Stimulated activated CD4-positive, alpha-beta T cell treated with anti-CD3 and anti-CD28 coated beads, Interleukin-1b, Interleukin-23, amount 100 ng/mL, for 48 hours (primary cell): ENCODE measurements at places on chromosomes 5 and 9.
A peak's percentile ranks its signal among the peaks of the same experiment; 100 is the strongest.

DNA sequence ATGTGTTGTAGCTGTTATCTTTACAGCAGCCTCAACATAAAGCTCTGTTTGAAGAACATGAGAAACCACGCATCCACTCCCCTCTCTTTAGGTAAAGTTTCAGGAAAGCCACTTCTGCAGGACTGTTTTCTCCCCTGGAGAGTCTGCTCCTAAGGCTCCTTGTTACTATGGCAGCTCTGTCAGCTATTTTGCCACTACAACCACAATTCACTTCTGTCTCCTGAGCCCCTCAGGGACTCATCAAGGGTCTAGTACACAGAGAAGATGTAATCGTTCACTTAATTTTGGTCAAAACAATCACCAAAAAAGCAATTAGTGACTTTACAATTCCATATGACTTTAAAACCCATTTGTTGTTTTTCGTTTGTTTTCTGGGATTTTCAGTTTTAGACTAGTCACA, 157.7 kb downstream of the FBN2 start:
- no peak for DNase-seq

GRCh38 chr5:165351342-165351741, 1845.9 kb downstream of the MAT2B start:
- DNase-seq, result no peak

- no peak for DNase-seq
Measured at GRCh38 chr9:106962615-106963363, 99.8 kb downstream of the ZNF462 start.

DNA sequence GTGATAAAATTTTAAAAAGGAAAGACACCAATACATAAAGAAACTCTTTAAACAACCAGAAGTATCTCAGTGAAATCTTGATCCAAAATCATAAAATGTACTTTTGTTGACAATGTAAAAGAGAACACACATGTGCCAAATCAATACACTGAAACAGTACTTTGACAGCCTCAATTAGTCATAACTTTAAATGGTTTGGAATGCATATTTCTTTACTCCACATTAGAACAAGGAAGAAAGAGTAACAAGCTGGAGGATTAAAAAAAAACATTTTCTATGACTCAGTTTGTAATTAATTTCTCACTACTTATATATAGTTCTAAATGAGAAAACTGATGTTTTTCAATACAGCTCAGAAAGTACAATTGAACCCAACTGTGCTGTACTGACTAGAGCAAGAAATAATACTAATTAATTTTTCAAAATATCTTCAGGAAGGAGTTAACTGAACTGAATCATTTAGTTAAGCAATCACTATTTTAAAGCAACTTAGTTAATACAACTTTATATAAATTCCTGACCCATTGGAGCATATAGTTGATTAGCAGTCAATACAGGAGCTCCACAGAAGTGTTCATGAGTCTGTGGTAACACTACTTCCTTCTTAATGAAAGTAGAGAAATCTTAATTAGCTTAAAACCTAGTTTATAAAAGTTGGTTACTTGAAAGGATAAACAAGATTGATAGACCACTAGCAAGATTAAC, 101.0 kb downstream of the NR3C1 start:
- DNase-seq, result no peak

DNA sequence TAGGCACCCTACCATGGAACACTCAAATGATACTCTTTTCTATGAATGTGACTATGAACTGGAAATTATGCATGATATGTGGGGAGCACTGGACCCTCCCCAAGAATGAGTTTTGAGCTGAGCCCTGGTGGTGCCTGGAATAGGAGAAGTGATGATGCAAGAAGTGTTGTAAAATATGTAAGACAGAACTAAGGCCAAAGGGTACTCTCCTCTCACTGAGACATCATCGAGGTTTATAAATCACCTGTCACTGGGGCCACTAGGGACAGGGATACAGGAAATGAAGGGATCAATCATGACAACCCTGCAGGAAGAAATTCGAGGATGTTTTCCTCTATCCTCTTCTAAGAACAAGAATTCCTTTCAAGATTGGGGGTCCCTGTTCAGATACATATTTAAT, 45.4 kb downstream of the PCSK1 start:
- no peak for DNase-seq

GRCh38 chr5:154220625-154221024, 30.1 kb downstream of the GALNT10 start:
- no peak for DNase-seq

DNA sequence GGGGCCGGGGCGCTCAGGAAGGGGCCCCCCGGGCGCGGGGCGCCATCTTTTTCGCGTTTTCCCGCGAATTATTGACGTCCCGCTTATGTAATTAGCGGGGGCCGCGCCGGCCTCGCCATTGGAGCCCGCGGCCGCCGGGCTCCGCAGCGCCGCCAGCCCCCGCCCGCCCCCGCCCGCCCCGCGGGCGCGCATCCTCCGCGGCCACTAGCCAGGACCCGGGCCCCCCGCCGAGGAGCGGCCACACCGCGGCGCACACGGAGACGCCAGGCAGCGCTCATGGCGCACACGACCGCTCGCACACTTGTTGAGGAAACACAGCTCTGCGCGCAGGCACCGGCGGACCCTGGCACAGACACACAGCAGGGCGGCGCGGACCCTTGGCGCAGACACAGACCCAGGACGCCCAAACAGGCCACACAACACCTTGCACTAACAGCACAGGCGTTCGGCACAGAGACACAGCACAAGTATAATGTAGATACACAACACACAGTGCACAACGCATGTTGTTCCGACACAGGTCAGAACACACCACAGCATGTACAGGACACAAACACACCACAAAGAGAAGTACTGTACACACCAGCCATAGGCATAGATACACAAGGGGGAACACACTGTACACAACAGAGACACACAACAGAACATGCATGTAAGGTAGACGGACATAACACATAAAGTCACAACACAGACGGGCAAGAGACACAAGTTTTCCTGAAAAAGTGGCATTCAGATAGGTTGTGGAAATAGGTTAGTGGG, 467 bp upstream of the PHF19 start:
- peak; percentile 72 for DNase-seq

DNA sequence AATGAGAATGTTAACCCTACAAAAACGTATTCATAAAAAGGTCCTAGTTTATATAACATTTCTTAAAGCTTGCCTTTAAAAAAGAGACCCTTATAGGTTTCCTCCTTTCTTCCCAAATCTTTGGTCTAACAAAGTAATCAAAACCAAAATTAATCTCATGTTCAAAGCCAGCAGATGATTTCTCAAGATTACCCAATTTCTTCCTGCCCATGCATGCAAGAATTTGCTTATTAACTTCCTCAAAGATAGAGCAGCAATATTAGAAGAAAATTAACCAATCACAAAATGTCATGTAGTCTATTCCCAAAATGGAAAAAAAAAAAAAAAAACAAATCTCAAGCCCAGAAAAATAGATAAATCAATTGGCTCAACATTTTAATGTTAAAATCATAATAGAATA, 114.9 kb downstream of the MLLT3 start:
- no peak for DNase-seq

GRCh38 chr5:79236970-79237739, 1.2 kb downstream of the JMY start:
- peak; percentile 34 for DNase-seq

DNA sequence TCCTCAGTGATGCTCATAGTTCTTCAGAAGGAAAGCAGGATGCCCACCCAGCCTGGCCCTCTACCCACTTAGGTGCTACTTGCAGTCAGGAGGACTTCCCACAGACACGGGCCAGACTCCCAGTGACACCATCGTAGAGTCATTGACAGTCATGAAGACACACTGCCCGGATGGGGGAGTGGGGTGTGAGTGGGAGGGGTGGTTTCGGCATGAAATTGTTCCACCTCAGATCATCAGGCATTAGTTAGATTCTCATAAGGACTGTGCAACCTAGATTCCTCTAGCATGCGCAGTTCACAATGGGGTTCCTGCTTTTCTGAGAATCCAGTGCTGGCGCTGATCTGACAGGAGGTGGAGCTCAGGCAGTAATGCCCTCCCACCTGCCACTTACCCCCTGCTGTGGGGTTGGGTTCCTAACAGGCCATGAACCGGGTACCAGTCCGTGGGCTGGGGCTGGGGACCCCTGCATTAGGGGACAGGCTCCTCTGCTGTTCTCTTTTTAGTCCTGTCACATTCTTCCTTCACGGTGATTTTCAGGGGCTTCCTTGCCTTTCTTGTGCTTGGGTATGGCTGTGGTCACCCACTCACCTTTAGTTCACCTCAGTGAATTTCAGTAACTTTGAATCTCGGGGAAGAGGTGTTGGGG, 88.2 kb upstream of the ANKRD55 start:
- peak; percentile 47 for DNase-seq

DNA sequence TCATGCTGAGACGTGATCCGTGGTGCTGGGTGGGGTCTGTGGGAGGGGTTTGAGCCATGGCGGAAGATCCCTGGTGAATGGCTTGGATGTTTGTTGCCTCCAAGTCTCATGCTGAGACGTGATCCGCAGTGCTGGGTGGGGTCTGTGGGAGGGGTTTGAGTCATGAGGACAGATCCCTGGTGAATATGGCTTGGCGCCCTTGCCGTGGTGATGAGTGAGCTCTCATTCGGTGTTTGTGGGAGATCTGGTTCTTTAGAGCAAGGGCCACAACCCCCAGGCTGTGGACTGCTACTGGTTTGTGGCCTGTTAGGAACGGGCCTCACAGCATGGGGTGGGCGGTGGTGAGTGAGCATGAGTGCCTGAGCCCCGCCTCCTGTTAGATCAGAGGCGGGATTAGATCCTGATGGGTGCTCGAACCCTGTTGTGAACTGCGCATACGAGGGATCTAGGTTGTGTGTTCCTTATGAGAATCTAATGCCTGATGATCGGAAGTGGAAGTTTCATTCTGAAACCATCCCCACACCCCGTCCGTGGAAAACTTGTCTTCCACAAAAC, 31.2 kb downstream of the NKD2 start:
- DNase-seq, result no peak

- no peak for DNase-seq
Measured at GRCh38 chr9:137494104-137494544, 35.0 kb upstream of the NSMF start.

- DNase-seq, result no peak
Measured at GRCh38 chr9:134783699-134784039, 96.9 kb upstream of the FCN2 start.

DNA sequence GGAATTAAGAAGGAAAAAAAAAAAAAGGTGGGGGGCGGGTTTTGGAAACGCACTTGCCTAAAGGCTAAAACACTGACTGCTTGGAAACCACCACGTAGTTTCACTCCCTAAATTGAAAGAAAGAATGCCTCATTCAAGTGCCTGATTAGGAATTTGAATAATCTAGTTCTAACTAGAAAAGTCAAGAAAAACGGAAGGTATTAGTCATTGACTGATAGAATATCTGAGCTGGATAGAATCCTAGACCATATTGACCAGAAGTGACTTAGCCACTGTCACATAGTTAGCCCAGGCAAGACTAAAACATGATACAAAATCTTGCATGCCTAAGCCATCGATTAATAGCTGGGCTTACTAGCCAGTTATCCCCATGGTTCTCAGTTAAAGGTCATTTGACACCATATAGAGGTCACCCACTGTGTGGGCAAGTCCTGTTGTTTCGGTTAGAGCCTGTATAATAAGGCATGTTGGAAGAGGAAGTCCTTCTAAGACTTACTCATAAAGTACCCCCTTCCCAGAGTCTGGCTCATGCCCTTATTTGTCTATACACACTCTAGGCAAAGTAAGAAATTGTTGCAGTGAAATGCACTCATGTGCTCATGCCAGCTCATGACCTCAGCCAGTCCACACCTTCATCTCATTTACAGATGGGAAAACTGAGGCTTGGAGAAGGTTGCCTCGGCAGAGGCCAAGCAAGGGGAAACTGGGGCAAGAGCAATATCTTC, 40.2 kb downstream of the SH3RF2 start:
- no peak for DNase-seq

GRCh38 chr9:7388755-7389154, 410.8 kb downstream of the DMAC1 start:
- DNase-seq, result no peak

DNA sequence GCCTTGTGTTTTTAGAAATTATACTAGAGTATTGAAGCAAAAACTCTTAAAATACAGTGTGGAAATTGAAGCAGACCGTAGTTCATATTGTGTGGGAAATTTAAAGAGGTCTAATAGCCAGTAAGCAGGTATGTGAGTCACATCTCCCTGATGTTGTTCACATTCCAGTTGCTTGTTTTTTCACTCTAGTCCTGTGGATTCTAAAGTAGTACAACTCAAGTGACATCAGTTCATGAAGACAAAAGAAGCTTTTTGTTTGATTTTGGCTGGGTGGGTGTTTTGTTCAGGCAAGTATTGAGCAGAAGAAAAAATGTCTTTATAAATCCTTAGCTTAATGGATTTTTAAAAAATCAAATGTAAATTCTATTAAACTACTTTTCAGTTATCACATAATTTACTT, 216.2 kb downstream of the MAN2A1 start:
- DNase-seq, result no peak
